Osteoblast (primary cell): ENCODE measurements at places on chromosomes 6 and 20. TPM values are rescaled to one million over a fixed set of nuclear protein-coding genes. Genes with fewer than 3 reads are reported as not detected.

Gene SYNDIG1
- total RNA-seq = 2.2 and 3.2 TPM in 2 replicates

DNA sequence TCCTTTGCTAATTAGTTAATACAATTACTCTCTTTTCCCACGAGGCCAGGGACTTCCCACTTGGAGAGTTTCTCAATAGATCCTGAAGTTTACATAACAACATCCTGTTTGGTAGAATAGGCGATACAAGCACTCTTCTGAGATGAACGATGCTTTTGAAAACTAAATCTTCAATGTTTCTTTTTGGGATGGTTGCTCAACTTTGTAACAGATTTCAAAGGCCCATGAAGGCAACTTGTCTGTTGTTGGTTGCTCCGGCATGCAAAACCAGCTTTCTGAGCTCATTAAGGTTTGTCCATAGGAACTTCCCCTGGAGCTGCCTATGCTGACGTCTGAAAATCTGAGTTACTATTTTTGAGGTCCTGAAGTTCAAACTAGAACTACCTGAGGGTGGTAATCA is 25.9 kb upstream of the ROS1 start:
- H3K4me3 ChIP-seq = no peak overlapping the region
- H3K27ac ChIP-seq = no peak overlapping the region
- H3K36me3 ChIP-seq = no peaks in the 10 kb centered on the region
- no peak for DNase-seq
- no peaks in the 10 kb centered on the region for H3K27me3 ChIP-seq

Gene SMLR1
- total RNA-seq = not detected in 2 replicates

Gene LAMA4
- 260 and 456 TPM in 2 replicates for total RNA-seq

Gene IL22RA2
- not detected in 2 replicates for total RNA-seq

DNA sequence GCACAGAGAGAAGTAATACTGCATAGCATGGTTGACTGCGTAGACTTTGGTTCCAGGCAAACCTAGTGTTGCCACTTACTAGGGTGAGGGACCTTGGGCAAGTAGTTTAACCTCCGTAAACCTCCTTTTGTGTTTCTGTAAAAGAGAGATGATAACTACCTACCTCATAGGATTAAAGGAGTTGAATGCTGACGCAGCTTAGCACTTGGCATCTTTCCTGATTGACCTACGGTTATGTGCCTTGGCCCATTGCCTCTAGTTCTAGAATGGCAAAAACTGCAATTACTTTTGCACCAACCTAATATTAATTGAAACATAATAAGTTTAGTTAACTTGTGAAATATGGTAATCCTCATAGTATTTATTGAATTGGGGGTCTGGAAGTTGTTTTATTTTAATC is 19.1 kb downstream of the GHRH start:
- no peaks in the 10 kb centered on the region for H3K27me3 ChIP-seq
- peaks cover 49% of the 10 kb centered on the region for H3K36me3 ChIP-seq
- no peak overlapping the region for H3K27ac ChIP-seq
- no peaks in the 10 kb centered on the region for H3K4me1 ChIP-seq
- no peak overlapping the region for H3K4me3 ChIP-seq
- no peak for DNase-seq

GRCh38 chr20:38186788-38187221 is 21.7 kb upstream of the TGM2 start:
- DNase-seq = peak; percentile 22
- peak overlapping the region; percentile 39 for H3K27ac ChIP-seq
